Cortex of kidney (tissue), 1 donor: ENCODE measurements at places on chromosomes 7 and 10.

GRCh38 chr7:16045296-16045695 lies 358.8 kb upstream of the MEOX2 start:
- DNase-seq: no peak

GRCh38 chr10:3477683-3478082 lies 305.1 kb upstream of the PITRM1 start:
- no peak for DNase-seq

GRCh38 chr10:6301488-6302075 lies 98.8 kb downstream of the PFKFB3 start:
- no peak for DNase-seq

- DNase-seq: no peak
Observed at GRCh38 chr7:128352153-128352537, 8.4 kb upstream of the RBM28 start.

DNA sequence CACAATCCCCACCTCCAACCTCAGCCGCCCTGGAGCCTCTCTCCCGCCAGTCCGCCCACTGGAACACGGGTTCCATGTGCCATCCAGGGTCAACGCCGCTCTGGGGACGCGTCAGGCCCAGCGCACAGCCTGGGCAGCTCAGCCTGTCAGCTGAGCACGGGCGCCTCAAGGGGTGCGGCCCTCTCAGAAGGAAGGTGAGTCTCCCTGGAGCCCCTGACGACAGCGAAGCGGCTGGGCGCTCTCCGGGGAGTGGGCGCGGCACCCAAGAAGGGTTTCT lies 1.2 kb upstream of the SLC18A3 start:
- no peak for DNase-seq
